ENCODE measurements at places on chromosomes 3 and 15.

DNA sequence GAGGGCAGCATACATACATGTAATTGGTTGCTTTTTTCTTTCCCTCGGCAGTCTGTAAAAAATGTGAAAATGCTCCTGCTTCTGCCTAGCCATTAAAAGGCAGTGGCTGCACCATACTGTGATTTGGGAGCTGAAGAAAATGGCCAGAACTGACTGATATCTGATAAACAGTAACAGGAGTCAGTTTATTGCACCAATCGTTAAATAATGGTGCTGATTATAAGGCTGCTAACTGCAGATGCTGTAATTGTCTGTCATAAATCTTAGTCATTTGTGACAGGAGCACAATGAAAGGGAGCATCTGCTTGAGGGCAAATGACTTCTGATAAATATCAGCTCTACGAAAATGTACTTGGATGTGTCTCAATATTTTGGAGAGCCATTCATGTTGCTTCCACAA is 263.1 kb upstream of the DNAJC19 start:
- DNase-seq: no peak

DNA sequence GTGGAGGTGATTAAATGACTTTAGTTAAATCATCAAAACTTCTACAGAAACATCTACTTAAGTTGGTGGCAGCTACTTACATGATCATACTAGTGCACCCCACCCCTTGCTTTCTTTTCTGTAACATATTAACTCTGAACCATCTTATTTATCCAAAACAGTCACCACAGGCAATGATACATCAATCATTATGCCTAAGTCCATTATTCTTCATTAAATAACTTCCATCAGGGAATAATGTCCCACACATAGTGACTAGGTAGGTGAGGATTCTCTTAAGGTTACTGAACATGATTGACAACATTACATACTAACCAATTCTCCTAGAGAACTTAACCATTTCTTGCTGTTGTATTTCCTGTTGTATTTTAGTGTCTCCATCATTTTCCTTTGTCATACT is 210.2 kb downstream of the NR1D2 start:
- DNase-seq: no peak

DNA sequence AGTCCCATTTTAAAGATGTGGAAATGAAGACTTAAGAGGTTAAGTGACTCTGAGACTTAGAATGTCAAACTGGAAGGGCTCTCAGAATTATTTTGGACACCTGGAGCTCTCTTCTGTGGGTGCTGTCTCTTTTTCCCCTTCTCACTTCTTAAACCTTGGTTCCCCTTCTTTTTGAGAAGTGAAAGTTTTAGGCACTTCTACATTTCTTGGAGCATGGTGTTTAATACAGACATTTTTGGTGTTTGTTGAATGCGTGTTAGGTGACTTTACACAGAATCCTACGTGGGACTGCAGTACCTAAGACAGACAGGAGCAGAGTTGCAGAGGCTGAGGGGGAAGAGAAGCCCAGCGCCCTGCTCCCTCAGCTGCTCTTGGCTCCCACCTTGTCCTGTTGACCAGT is 133.3 kb downstream of the MDFIC2 start:
- DNase-seq: no peak

- DNase-seq: peak; percentile 24
Observed at GRCh38 chr3:68088216-68088615, 433.8 kb upstream of the SUCLG2 start.

DNA sequence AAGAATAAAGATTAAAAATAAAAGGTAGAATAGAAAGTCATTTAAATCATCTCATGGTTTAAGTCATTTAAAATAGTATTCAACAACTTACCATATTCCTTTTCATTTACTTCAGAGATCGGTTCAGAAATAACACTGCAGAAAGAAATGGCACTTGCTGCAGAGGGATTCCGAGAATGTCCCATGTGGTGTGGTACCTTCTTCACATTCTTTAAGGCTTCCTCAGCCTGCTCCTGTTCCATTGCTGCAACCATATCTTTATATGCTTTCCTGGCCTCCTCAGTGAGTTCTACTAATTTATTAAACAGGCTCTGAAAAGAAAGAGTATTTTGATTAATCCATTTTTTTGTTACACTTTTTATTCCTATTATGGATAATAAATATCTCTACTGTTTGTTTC is 32.6 kb upstream of the SHC4 start:
- DNase-seq: no peak

GRCh38 chr3:43964640-43965039 is 273.9 kb downstream of the ABHD5 start:
- no peak for DNase-seq

- DNase-seq: no peak
Observed at GRCh38 chr3:4645468-4645867, 152.3 kb downstream of the ITPR1 start.

DNA sequence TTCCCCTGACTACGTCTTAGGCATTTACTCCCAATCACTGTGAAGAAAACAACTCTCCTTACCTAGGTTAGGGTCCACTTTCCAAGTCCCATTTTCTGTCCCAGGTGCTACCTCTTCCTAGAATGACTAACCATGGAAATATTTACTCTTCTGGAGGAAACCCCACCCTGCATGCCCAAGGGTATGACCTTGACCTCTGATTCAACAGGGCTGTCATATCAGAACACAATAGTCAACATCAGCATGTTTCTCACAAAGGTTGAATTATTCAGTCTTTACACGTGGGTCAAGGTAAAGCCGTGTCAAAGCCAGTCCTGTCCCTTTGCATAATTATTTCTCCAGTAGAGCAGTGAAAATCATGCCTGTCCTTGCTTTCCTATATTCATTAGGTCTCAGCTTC is 4.3 kb upstream of the FRMD5 start:
- no peak for DNase-seq

GRCh38 chr3:131699001-131699400 is 196.2 kb upstream of the MRPL3 start:
- no peak for DNase-seq

- DNase-seq: no peak
Observed at GRCh38 chr15:78077871-78078210, 330 bp upstream of the TBC1D2B start.

DNA sequence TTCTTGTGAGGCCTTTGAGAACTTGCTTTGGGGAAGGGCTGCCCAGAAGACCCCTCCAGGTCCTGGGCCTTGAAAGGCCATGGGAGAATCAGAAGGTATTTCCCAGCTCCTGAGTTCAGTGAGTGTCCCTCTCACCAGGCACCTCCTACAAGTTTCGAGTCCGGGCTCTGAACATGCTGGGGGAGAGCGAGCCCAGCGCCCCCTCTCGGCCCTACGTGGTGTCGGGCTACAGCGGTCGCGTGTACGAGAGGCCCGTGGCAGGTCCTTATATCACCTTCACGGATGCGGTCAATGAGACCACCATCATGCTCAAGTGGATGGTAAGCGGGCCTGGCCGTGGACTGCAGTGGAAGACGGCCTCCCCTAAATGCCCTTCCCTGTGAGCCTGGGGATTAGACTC is 68.3 kb downstream of the BOC start:
- DNase-seq: no peak

Measured in hematopoietic multipotent progenitor cell (in vitro differentiated cells).